ENCODE measurements at places on chromosomes 13 and 19.

DNA sequence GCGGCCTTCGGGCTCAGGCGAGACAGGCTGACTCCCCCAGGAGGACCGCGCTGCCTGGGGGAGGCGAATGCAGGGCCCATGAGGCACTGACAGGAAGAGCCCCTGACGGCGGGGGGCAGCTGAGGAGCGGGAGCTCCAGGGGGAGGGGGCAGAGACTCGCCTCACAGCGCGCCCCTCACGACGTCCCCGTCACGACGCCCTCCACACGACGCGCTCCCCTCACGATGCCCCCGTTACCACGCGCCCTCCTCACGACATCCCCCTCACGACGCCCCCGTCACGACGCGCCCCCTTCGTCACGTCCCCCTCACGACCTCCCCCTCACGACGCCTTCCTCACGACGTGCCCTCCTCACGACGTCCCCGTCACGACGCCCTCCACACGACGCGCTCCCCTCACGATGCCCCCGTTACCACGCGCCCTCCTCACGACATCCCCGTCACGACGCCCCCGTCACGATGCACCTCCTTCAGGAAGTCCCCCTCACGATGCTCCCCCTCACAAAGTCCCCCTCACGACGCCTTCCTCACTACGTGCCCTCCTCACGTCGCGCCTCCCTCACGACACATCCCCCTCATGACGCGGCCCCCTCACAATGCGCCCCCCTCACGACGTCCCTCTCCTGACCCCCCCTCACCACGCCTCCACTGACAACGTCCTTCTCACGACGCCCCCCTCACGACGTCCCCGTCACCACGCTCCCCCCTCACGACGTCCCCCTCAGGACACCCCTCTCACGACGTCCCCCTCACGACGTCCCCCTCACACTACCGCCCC lies 99.6 kb downstream of the ING1 start:
- DNase-seq: no peak

DNA sequence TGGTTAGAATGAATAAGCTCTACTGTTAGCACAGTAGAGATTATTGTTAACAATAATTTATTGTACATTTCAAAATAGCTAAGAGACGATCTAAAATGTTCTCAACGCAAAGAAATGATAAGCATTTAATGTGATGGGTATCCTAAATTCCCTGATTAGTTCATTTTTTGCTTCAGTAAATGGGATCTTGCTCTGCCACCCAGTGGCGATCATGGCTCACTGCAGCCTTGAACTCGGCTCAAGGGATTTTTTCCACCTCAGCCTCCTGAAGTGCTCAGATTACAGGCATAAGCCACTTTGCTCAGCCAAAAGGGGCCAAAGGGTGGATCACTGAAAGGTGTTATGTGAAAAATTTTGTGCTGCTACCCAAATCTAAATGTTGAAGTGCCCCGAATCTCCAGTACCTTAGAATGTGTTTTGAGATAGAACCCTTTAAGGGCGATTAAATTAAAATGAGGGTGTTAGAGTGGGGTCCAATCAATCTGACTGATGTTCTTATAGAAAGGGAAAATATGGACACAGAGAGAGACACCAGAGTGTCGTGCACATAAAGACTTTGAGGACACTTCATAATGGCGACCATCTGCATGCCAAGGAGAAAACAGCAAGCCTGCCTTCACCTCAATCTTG lies 31.5 kb upstream of the ZNF766 start:
- DNase-seq: peak; percentile 22

- DNase-seq: no peak
Observed at GRCh38 chr19:1183543-1184172, 9.6 kb upstream of the SBNO2 start.

DNA sequence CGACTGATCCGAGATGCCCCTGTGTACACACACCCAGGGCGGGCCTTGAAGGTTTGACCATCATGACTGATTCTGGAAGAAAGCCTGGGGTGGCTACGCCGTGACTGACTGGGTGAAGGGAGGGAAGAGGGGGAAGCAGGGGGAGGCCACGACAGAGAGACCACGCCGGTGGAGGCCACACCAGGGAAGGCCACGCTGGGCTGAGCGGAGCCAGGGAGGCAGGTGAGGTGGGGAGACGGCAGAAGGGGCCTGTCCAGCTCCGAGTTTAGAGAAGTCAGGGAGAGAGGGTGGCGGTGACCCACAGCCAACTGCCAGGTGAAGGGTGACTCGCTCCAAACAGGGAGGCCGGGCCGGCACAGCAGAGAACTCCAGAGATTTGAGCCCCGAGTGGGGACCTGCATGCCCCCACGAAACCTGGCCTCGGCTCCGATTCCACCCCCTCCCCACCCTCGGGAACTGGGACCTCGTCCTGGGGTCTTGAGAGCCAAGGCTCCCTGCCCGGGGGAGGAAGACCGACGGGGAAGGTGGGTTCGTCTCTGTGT lies 102.6 kb downstream of the PTPRS start:
- no peak for DNase-seq

DNA sequence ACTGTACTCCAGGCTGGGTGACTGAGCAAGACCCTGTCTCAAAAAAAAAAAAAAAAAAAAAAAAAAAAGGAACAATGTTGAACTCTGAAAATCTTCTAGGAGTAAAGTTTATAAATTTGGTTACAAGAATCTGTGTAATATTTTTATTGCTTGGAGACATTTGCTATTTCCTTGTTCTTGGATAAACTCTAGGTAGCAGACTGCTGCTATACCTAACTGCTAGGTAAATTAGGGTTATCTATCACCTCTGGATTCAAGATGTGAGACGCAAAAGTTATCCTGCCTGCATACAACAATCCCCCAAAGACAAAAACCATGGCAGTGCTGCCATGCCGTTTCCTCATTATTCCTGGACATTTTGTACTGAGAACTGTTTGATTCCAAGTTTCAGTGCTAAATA lies 33.7 kb downstream of the UBL3 start:
- no peak for DNase-seq

GRCh38 chr19:41233748-41234240 lies 14.8 kb downstream of the AXL start:
- DNase-seq: no peak

DNA sequence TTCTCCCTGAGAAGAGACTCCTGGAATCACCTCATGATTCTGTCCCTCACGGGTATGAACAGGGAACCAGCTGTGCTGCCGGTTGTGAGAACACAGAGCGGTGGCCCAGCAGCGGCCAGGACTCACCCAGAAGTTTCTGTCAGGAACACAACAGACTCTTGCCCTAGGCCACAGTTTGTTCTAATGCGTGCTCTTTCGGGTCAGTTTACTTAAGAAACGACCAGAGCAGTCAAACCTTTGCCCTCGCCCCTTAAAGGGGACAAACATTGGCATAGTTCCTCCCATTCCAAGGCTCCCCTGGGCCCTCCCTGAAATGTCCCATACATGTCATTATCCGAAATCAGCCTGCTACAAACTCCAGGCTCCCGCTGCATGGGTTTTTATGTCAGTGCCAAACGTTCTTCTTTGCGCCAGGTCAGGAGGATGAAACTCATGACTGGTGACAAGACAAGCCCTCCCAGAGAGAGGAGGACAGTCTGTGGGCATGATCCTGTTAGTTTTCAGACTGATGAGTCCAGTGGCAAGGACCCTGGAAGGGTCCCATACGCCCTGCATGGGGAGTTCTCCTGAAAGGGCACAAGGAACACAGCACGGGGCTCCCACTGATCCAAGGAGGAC lies 18.3 kb downstream of the ZIC5 start:
- no peak for DNase-seq

GRCh38 chr19:34686455-34686854 lies 9.0 kb downstream of the ZNF302 start:
- no peak for DNase-seq

GRCh38 chr19:55018216-55018615 lies 19.8 kb downstream of the GP6 start:
- DNase-seq: no peak

DNA sequence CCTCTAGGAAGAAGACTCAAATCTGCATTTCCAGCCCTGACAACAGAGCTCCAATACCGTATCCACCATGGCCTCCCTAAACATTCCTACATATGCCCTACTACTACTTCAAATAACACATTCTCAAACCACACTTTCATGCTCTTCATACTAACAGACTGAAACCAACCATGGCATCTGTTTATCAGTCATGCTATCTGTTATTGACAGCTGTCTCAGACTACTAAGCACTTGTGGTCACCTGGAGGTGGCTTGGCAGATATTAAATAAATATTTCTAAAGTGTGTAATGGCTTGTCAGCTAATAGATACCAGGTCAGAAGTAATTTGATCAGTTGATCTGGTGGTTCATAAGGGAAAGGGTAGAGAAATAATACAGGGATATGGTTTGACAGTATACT lies 489.1 kb downstream of the DIAPH3 start:
- DNase-seq: no peak

DNA sequence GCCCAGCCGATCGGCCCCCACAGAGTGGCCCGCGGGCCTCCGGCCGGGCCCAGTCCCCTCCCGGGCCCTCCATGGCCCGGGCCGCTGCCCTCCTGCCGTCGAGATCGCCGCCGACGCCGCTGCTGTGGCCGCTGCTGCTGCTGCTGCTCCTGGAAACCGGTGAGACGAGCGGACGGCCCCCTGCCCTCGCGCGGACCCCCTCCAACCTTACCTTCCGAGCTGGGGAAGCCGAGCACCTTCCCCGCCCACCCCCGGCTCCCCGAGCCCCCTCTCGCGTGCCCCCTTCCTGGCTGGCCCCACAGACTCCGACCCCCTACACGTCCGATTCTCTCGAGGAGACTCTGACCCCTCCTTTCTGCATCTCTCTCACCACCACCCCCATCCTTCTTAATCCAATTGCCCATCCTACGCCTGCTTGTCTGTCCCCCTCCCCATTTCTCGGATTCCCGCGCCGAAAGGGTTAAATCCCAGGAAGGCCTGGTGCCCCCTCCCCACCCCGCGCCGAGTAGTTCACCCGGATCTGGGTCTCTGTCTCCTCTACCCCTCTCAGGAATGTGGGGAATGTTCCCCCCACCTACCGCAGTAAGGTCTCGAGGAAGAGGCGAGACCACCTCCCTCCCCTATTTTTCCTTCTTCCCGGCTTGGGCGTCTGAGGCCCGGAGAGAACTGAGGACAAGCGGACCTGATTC lies 502 bp downstream of the NECTIN2 start:
- no peak for DNase-seq

GRCh38 chr19:49104229-49104864 lies 9.8 kb upstream of the LIN7B start:
- DNase-seq: no peak

- DNase-seq: no peak
Observed at GRCh38 chr13:53822136-53822535, 793.5 kb downstream of the OLFM4 start.

- DNase-seq: no peak
Observed at GRCh38 chr13:48994706-48995105, 19.0 kb downstream of the FNDC3A start.

GRCh38 chr19:31969016-31969415 lies 376.4 kb upstream of the ZNF507 start:
- no peak for DNase-seq

DNA sequence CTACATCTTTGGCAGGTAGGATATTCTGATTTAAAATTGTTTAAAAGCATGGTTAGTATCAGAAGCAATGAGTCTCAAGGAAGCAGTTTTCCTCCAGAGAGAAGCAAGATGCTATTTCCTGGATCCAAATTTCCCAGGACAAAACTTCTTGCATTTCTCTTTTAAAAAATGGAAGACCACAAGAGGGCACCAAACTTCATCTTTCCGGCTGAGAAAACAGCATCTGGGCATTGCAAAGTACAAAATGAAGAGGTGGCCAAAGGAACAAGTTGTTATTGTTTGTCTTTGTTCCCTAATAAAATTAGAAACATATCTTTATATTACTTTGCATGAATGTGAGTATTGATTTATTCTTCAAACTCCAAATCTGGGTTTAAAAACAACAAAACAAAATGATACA lies 60.0 kb upstream of the LRCH1 start:
- DNase-seq: no peak

GRCh38 chr13:36061621-36062020 lies 69.6 kb downstream of the DCLK1 start:
- DNase-seq: no peak

- no peak for DNase-seq
Observed at GRCh38 chr19:10642473-10643171, 11.5 kb upstream of the ILF3 start.

GRCh38 chr13:30362869-30363268 lies 55.5 kb upstream of the KATNAL1 start:
- DNase-seq: no peak

DNA sequence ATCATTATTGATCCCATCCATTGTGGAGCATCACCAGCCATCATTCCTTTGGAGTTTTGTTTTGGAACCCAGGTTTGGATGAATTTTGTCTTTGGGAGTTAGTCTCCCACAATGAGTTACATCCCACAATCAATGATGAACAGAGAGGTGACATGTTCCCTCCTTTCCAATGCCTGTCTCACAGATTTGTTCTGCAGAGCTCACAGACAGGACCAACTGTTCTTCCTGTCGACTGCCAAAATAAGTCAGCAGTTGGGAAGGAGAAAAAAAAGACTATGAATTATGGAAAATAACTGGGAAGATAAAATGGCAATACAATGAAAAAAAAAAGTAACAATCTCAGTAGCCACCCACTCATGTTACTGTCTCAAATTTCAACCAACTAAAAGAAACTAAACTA lies 489.1 kb downstream of the MYO16 start:
- DNase-seq: no peak

DNA sequence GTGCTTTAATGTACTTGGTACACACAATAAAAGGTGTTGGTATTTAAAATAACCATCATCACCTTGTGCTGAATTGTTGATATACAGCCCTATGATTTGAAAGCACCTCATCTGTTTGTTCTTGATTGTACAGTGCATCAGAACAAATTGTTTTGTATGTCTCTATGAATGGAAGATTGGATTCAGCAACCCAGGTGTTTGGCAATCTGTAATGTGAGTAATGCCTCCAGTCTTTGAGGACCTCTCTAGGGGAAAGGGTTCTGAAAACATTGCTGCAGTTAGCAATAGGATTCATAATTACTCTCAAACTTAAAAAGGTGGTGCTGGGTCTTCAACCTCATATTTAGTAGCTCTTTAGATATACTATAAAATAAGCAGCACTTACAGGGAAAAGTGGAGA lies 341.8 kb downstream of the OXGR1 start:
- no peak for DNase-seq

DNA sequence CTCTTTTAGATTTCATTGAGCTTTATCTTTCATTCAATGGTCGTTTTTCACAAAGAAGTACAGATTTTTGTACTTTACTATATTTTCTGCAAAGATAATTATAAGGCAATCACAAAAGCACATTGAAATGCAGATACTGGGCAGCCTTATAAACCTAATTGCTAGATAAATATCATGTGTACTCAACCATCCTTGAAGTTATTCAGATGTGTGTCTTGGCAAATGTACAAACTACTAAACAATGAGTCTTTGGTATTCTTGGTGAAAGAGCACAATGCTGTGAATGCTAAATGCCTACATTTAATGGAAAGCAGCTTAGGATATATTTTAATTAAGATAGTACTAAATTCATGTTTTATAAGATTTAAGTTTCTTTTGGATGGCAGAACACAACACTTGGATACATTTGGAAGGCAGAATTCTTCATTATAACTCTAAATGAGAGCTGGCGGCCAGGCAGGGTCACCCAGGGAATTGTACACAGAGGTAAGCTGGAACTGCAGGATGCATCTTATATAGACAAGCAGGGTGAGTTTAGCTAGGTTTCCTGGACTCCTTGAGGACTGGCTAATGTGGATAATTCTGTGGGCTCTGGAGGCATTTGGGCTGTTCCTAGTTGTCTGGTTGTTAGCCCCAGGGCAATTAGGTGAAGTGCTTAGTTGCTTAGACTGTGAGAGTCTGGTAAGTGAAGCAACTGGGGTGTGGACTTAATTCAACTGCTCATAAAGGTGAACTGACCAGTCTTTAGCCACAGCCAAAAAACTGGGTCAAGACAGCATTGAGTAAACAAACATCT lies 286.6 kb downstream of the PCDH20 start:
- DNase-seq: no peak

Measured in activated CD8-positive, alpha-beta memory T cell treated with anti-CD3 and anti-CD28 coated beads for 4 hours (primary cell).